Activated CD8-positive, alpha-beta memory T cell treated with anti-CD3 and anti-CD28 coated beads, Interleukin-2, amount 10 ng/mL, durations not matched to agents 7 days and 5 days (primary cell): ENCODE measurements at places on chromosomes 12 and 14.

DNA sequence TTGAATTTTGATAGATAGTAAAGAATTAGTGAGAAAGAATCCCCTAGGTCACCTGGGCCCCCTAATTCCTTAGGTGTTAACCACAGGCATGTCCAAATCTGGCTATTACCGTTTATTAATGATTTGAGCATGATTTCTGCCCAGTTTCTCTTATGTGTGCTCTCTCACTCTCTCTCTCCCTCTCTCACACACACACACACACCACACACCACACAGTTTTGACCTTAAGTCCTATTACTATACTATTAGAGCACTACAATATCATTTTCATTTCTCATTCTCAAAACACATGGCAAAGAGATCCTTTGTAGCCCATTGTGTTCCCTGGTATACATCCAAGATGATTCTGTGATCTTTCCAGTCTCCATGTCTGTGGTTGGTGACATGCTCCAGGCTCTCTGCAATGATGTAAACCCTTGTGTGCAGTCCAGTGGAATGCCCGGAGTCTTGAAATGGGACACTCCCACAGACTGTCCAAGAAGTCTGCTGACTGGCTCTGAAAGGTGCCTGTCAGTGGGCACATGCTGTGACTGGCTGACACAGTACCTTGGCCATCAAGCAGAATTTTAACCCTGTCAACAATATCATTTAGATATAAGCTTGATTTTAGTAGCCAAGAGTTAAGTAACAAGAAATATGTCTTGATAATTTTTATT lies 96.2 kb downstream of the FIGNL2 start:
- no peak for DNase-seq

- DNase-seq: no peak
Measured at GRCh38 chr14:24376448-24377070, 8.6 kb downstream of the NFATC4 start.

DNA sequence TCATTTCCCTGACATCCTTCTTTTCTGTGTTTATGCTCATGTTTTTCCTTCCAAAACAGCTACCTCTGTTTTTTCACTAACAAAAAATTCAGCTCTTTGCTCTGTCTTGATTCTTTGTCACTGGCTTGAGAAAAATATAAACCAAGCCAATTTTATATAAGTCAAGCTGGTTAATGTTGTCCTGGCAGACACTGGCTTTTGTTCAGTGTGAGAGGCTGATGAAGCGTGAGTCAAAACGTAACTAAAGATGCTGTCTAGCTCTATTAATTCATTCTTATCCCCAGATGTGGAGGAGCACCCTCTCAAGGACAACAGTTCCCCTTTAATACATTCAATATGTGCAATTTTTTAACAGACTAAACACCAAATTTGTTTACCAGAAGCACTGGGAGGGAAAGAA lies 15.8 kb downstream of the TSPAN8 start:
- DNase-seq: no peak

- no peak for DNase-seq
Measured at GRCh38 chr12:122788387-122788786, 14.0 kb downstream of the CCDC62 start.

GRCh38 chr14:88009486-88009885 lies 4.6 kb downstream of the GPR65 start:
- no peak for DNase-seq

GRCh38 chr14:75934998-75935628 lies 46.7 kb downstream of the TGFB3 start:
- DNase-seq: no peak

GRCh38 chr12:53481939-53482586 lies 17.2 kb downstream of the MAP3K12 start:
- no peak for DNase-seq

- DNase-seq: no peak
Measured at GRCh38 chr14:26702721-26703230, 104.9 kb upstream of the NOVA1 start.
